ENCODE measurements at places on chromosomes 12 and 14.

- no peak for DNase-seq
These were observed 19.9 kb upstream of the ADAMTS20 start for GRCh38 chr12:43571885-43572284.

DNA sequence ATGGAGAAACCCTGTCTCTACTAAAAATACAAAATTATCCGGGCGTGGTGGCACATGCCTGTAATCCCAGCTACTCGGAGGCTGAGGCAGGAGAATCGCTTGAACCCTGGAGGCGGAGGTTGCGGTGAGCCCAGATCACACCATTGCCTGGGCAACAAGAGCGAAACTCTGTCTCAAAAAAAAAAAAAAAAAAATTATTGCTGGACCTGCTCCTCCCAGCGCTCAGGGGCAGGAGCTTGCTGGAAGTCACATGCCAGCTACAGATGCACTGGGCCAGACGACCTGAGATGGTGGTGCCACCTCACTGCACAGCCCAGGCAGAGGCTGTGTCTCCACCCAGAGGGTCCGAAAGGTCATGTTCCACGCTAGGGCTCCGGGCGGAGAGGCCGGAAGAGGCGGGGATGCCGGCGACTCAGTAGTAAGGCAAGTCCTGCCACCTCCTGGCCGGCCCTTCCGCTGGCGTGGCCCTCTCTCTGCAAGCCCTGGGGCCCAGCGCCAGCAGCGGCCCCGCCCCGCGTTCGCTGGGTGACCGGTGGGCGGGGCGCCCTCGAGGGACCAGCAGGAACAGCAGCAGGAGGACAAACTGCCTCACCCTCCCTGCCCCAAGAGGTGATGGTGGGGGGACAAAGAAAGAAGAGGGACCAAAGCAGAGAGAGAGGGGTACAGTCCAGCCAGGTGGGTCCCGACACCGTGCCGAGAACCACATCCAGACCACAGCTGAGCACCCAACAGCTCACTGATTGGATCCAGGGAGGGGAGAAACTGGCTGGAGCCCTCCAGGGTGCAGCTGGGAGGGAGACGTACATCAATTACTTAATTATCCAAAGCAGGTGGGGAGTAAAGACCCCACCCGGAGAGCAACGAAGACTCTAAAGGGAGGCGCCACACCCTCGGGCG, 3.6 kb upstream of the RHOF start:
- DNase-seq, result peak; percentile 49

DNA sequence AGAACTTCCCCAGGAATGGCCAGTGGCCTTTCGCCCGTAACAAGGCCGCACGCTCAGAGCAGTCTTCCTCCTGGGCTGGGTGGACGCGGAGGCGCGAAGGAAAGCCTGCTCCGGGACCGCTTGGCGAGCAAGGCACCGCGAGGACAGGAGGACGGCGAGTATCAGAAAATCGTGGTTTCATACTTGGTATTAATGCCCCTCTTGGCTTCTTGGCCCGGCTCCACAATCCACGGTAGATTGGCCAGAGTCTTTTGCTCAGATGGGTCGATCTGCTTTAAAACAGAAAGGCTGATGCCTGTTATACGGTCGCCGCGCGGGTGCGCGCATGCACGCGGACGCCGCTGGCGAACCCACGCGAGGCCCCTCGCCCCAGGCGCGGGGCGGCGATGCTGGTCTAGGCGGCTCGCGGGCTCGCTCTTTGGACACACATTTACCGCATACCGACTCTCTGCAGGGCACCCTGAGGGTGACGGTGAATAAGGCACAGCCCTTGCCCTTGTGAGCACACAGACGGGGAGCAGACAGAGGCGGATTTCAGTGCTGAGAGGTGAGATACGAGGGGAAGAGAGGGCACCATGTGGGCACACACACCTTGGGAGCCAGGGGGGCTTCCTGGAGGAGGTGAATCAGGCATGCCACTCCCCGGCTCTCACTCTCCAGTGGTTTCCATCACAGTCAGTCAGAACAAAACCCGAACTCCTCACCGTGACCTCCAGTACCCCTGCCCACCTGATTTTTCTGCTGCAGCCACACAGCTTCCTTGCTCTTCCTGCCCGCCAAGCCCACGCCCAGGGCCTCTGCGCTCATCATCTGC, 100.7 kb downstream of the APAF1 start:
- no peak for DNase-seq

GRCh38 chr12:109981311-109981710, 14.9 kb downstream of the GIT2 start:
- no peak for DNase-seq

DNA sequence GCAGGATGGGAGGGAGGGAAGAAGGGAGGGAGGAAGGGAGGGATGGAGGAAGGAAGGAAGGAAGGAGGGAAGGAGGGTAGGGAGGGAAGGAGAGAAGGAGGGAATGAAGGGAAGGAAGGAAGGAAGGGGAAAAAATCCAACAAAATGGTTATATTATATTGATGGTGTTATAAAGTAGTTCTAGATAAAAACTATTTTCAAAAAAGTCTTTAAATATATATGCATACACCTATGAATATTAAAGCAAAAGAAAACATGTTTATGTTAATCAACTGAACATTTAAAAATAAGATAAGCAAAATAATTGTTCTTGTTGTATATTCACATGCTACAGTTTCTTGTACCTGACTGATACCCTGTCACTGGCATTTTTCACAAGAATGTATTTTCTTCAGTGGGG, 1.9 kb downstream of the BDKRB1 start:
- DNase-seq, result no peak

DNA sequence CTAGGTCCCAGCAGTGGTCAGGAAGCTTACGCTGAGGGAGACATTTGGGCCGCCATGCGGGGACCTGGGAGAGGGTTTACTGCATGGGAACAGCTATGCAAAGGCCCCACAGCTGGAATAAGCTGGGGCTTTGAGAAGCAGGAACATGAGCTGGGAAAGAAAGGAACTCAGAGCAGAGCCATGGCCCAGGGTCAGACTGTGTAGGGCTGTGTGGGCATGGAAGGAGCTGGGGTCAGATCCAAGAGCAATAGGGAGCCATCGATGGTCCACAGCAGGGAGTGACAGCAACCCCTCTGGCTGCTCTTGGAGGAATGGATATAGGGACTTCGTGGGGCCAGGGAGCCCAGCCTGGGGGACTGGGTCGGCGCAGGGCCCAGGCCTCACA, 151.6 kb downstream of the ADGRD1 start:
- DNase-seq, result no peak

- no peak for DNase-seq
These were observed 26.4 kb downstream of the PTPRQ start for GRCh38 chr12:80470403-80470802.

- no peak for DNase-seq
These were observed 32.1 kb upstream of the PPM1H start for GRCh38 chr12:62966990-62967506.

DNA sequence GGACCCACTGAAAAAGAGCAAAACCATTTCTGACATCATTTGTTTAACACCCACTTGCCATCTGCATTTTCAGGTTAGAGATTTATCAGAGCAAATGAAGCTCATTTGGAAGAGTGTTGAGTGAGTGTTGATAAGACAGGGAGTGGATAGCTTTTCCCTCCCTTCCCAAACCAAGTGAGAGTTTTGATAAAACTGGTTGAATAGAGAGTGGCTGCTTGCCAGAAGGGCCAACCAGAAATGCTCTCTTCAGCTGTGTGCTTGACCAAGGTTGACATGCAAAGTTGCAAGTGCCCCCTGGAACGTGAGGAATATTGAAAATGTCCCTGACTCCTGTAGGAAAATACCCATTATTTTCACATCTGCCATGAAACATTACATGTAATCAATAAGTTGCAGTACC, 1487.0 kb upstream of the FLRT2 start:
- DNase-seq, result no peak

- DNase-seq, result peak; percentile 47
These were observed 237.4 kb upstream of the PWP1 start for GRCh38 chr12:107448198-107448597.

- no peak for DNase-seq
These were observed 6.4 kb downstream of the EDDM3A start for GRCh38 chr14:20751963-20752562.

DNA sequence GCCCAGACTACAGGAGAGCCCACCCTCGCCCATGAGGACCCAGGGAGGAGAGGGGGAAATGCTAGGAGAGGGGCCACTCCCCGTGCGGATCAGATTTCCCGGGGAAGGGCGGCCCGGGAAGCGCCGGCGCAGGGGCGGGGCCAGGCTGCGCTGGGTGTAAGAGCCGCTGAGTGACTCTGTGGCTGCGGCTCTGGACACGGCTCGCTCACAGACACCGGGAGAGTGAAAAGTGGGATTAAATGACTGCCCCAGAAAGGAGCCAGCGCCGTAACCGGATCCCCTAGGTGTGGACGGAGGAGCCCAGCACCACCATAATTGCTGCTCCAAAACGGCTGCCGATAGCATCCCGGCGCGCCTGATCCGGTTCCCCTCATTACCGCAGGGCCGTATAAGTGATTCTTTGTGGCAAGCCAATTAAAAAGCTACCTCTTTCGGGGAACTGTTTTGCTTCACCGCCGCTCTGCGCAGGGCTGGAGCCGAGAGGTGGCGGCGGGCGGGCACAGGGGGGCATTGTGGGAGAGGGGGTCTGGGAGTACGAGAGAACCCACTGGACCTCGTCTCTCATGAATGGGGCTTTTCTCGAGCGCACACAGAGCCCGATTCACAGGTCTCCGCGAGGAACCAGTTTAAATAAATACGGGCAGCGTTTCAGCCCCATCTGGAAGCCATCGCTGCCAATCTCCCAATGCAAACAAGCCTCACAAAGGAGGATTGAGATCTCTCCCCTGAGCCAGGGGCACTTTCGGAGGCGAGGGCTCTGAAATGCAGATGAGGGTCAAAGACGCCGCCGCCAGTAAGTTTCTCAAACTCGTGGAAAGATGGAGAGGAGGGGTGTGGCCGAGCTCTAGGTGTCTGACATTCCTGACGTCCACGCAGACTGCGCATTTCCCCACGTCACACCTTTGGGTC, 2.5 kb downstream of the COL2A1 start:
- DNase-seq, result peak; percentile 76

DNA sequence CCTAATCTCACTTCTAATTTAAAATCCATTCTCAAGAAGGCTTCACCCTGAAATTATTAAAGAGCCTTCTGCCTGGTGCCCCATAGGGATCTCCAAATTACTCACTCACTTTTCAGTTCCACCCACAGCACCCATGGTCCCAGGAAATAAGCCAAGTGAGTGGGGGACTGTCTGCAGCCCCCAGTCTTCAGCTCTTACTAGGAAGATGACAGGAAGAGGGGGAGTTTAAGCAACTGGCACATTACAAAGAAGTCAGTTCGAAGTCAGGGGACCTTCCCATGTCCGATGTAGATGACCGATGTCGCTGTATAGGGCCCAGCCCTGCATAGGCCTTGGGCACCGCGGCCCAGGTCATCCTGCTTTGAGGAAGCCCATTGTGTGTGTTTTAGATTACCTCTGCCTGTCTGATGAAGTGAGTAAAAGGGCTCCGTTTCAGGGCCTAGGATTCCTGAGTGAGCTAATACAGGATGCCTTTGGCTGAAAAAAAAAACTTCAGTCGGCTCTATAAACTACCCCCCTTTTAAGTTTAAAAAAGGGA, 1.9 kb downstream of the ACTN1 start:
- no peak for DNase-seq

GRCh38 chr14:68684466-68685418, 108.1 kb downstream of the ZFP36L1 start:
- DNase-seq, result no peak

GRCh38 chr12:9710584-9711375, 22.1 kb downstream of the CLECL1 start:
- no peak for DNase-seq

DNA sequence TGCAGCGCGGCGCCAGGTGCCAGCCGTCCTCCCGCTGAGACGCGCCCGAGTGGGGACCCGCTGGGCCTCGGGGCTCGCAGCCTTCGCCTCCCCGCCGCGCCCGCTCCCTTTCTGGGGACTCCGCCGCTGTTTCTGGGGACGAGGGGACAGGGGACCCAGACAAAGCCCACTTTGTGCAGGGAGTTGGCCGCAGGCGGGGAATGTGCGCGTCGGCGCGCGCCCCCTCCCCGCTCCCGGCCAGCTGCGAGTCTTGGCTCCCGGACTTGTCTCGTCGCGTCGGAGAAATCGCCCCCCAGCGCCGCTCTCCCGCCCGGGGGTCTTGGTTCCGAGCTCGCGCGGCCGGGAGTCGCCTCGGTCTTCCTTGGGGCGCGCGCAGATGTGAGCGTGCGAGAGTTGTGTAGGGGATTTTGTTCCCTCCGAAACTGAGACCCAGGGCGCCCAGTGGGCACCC, 717 bp downstream of the VASH1 start:
- no peak for DNase-seq

DNA sequence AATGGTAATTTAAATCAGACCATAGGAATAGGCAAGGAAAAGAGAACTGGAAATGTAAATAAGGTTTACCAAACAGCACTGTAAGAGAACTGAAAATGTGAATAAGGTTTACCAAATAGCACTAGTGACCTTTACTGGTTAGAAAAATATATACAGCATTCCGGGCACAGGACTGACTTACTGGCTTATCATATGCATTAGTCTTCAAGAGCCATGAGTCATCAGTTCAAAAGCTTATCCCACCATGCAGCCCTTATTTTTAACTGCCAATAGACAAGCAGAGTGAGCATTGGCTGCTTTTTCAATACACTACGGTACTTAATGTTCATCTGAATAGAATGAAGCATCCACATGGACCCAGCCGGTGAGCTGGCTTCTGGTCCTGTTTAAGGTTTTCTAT, 13.0 kb upstream of the NELL2 start:
- no peak for DNase-seq

DNA sequence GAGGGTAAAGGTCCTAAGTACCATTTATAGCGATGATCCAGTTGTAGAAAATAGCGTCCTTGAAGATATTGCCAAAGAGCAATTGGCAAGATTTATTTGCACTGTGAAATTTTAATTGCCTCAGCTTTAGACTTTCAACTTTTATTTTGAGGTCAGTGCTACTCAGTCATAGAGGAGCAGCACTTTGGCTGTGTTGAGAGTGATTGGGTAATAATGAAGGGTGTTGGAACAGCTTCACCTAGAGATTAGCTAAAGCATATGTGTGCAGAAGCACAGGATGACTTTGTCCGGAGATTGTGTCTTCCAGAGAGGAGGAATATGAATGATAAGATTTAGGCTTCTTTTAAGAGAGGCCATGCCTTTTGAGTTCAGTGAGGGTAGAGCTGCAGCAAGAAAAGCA, 164.8 kb downstream of the NPAS3 start:
- DNase-seq, result no peak

- no peak for DNase-seq
These were observed 41.6 kb downstream of the GUCY2C start for GRCh38 chr12:14654842-14655241.

GRCh38 chr14:59507752-59508103, 23.4 kb downstream of the JKAMP start:
- DNase-seq, result no peak

GRCh38 chr14:90416720-90417119, 19.9 kb downstream of the CALM1 start:
- DNase-seq, result no peak

GRCh38 chr12:103745962-103746361, 95.1 kb downstream of the NT5DC3 start:
- peak; percentile 28 for DNase-seq

DNA sequence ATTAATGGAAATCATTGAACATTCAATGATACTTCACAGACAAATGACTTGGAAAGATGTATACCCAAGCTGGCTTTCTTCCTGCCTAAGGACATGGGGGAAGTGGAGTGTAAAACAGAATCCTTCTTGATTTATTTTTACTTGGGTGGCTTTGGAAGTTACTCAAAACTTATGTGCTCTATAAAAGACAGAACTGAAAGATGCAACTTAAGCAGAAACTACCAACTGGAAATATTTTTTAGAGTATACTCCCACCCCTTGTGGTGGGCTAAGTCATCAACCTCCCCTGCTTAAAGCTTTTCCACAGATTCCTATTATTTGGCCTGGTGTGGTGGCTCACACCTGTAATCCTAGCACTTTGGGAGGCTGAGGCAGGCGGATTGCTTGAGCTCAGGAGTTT, 126.0 kb upstream of the ATP2B1 start:
- DNase-seq, result no peak

Measured in HEK293T (cell line).